ENCODE measurements at places on chromosomes 7 and 10.

GRCh38 chr7:47550788-47551470 is 31.0 kb downstream of the TNS3 start:
- DNase-seq, result no peak

DNA sequence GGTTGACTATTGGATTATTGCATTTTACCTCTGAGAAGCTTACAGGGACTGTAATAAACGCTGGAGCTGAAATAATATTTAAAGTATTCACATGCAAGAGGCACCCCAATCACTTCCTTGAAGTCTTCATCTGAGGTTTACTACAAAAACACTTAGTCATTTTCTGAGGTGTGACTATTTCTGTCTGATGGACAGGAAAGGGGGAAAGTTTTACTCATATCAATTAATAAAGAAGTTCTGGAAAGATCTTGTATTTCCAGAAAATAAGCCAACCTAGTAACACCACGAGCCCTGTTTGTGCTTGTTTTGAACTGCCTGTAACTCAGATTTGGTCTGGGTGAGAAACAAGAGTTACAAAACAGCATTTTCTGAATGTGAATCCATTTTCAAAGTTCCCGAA is 63.9 kb upstream of the PRKCQ start:
- DNase-seq, result no peak

DNA sequence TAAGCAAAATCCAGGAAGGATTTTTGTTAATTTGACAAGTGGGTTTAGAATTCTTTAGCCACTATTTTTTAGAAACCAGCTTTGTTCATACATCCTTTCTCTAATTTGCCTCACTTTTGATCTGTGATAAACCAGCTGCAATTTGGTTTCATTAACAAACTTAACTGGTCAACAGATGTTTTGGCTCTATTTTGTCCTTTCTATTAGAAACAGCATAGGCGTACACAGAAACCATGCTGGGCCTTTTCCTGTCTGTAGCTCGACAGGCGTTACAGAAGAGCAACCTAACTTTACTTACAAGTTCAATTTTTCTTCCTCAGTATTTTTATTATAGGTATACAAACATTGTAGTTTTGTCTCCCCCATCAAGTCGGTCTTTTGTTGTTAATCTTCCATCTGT is 28.2 kb downstream of the KAT6B start:
- DNase-seq, result no peak

DNA sequence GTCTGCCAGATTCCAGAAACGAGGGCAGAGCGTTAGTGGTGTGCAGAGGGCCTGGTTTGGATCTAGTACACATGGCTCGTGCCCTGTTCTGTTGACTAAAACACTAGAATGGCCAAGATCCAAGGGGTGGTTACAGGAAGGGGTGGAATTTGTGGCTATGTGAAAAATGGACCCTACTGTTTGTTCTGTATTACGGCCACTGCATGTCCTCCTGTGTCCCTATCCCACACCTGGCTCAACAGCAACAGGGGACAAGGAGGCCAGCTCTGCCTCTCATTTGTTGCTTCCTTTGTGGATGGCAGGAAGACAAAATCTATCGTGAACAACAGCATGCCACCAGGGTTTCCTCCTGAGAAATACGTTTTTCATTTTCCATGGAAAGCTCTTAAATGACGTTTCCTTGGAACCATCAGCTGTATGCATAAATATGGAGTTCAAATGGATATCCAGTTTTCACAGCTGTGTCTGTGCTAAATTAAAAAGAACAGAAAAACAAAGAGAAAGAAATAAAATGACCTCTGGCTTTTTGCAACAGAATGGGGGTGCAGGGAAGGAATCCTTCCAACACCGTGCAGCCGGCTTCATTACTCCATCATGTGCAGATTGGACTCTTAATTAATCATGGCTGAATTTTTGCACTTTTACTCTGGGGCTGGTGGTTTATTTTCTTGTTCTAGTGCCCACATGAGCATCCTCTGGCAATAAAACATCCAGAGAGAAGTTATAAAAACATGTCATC is 318.9 kb downstream of the CXCL12 start:
- no peak for DNase-seq

DNA sequence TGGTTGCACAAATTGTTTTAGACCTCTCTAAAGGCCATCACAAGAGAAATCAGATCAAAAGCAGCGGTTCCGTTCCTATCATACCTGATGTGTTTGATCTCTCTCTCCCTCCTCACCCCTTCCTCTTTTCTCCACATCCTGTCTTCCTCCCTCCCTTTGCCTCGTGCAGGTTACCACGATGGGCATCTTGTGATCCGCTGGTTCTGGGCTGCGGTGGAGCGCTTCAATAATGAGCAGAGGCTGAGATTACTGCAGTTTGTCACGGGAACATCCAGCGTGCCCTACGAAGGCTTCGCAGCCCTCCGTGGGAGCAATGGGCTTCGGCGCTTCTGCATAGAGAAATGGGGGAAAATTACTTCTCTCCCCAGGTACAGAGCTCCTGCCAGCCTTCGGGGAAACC is 28.5 kb upstream of the STK17A start:
- no peak for DNase-seq

DNA sequence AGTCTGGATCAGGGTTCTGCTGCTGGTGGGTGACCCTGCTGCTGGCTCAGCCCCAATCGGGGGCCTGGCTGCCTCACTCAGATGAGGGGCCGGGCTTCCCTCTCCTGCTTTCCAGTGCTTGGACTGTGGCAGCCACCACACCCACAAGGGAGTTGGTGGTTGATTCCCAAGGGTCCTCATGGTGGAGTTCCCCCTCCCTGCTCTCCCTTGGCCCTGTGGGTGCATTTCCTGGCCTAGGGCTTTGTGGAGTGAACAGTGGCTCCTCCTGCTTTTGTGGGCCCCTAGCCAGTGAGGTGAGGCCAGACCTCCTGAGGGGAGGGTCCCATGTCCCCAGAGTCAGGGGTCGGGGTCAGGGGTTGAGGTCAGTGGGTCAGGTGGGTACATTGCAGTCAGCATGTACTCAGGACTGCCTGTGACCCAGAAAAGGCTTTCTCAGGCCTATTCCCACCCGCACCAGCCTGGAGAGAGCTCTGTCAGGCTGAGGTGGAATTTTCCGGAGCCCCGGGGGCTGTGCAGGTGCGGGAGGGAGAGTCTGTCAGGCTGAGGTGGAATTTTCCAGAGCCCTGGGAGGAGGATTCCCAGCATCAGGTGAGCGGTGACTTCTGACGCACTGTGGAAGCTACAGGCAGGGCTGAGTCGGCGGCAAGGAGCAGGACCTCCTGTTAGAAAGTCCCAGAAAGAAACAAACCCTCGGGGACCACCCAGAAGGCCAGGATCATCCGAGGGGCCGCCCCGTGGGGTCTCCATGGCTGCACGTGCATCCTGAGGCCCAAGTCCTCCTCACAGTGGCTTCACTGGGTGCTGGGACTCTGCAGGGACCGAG is 94.4 kb upstream of the INSIG1 start:
- DNase-seq, result no peak

Measured in right renal pelvis (tissue), 4 donors.